ENCODE measurements at places on chromosomes 7 and 10.
A peak's percentile ranks its signal among the peaks of the same experiment; 100 is the strongest.

- no peaks in the 10 kb centered on the region for H3K27me3 ChIP-seq
- no peak overlapping the region for H3K4me3 ChIP-seq
- no peaks in the 10 kb centered on the region for H3K4me1 ChIP-seq
- no peak for DNase-seq
- H3K36me3 ChIP-seq: no peaks in the 10 kb centered on the region
- no peak overlapping the region for H3K27ac ChIP-seq
These were observed 77.3 kb upstream of the SAMD8 start for GRCh38 chr10:75034131-75034512.

DNA sequence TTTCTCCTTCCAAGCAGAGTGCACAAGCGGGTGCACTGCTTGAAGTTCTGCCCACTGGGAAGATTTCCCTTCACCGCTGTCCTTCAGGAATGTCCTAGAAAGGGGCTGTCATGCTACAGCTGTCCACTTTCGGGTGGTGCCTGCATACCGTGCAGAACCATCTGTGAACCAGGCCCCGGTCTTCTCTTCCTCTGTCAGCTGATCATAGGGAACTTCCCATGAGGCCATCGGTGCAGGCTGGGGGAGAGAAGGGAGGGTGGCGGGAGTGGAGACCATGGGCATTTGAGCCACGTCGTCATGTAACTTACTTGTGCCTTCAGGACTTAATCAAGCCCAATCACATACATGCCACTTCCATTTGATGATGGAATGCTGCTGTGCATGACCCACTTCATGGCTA lies 111.6 kb downstream of the NKX6-2 start:
- DNase-seq: peak; percentile 29
- H3K27me3 ChIP-seq: no peaks in the 10 kb centered on the region
- H3K27ac ChIP-seq: no peak overlapping the region
- H3K36me3 ChIP-seq: 0 out of 2 replicates have a peak, but pooled peaks cover 3% of the 10 kb centered on the region

DNA sequence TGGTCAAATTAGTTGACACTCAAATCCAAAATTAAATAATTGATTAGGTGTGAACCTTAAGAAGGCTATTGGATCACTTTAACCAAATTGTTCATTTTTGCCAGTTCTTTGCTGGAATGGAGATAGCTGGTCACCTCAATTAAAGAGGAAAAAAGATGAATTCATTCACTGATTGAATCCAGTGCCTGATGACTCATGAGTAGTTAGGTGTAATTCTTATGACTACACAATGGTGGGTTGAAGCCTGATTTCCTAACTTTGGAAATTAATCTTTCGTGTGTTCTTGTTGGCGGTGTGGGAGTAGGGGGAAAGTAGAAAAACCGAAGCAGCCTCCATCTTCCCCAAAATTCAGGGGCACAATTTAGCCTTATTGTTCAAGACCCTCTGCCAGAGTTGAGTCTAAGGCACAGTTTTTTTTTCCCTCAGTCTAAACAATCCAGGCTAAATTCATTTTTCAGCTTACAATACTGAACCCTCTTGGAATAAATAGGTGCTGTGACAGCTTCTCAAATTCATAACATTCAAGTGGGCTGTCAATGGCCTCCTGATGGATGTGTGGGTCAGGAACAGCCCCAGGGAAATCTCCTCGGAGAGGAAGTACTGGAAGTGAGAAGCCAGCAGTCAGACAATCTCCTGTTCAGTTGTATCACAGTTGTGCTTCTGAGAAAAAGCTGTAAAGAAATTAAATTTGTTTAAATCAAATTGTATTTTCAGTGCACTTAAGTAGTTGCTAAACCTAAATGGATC lies 356.6 kb downstream of the BBS9 start:
- no peaks in the 10 kb centered on the region for H3K36me3 ChIP-seq
- H3K4me1 ChIP-seq: no peaks in the 10 kb centered on the region
- H3K27me3 ChIP-seq: no peaks in the 10 kb centered on the region
- H3K4me3 ChIP-seq: no peak overlapping the region
- DNase-seq: no peak

DNA sequence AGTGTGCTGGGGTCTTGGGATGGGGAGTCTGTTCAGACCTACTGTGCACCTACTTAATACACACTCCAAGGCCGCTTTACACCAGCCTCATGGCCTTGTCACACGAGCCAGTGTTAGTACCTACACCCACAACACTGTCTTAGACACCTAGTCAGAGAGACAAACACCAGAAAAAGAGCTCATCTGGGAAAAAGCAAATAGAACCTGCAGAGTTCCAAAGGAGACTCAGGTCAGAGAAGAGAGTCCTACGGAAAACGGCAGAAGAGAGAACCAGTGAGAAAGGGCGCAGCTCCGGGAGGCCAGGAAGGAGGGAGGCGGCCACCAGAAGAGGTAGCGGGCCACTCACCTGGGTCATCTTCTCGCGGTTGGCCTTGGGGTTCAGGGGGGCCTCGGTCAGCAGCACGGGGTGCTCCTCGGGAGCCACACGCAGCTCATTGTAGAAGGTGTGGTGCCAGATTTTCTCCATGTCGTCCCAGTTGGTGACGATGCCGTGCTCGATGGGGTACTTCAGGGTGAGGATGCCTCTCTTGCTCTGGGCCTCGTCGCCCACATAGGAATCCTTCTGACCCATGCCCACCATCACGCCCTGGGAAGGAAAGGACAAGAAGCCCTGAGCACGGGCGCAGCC lies 105.3 kb upstream of the TNRC18 start:
- H3K4me3 ChIP-seq: peak overlapping the region; percentile 82
- no peak for DNase-seq
- no peaks in the 10 kb centered on the region for H3K27me3 ChIP-seq

DNA sequence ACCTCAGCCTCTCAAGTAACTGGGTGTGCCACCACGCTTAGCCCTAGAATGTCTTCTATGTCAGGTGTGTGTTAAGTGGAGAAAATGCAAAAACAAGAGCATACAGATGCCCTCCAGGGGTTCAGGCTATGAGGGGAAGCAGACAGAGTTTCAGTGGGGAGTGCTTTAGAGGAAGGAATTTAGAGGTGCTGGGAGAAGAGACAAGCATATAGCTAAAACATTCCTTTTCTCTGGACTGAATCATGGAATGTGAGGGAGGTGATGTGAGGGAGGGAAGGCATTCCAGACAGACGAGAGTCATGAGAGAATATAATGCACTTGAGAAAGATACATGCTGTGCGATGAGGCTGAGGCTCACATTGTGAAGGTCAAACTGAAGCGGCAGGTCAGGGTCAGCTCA lies 6.6 kb upstream of the ZNF786 start:
- DNase-seq: no peak
- H3K36me3 ChIP-seq: no peaks in the 10 kb centered on the region
- H3K4me3 ChIP-seq: no peak overlapping the region
- no peaks in the 10 kb centered on the region for H3K27me3 ChIP-seq

- no peaks in the 10 kb centered on the region for H3K4me1 ChIP-seq
- no peak overlapping the region for H3K27ac ChIP-seq
- H3K4me3 ChIP-seq: no peak overlapping the region
- DNase-seq: no peak
These were observed 596.6 kb upstream of the CELF2 start for GRCh38 chr10:10421071-10421470.

- no peaks in the 10 kb centered on the region for H3K36me3 ChIP-seq
- no peaks in the 10 kb centered on the region for H3K4me1 ChIP-seq
- H3K27ac ChIP-seq: no peak overlapping the region
- H3K4me3 ChIP-seq: no peak overlapping the region
These were observed 56.9 kb downstream of the GRB10 start for GRCh38 chr7:50725774-50726173.

- no peaks in the 10 kb centered on the region for H3K36me3 ChIP-seq
- no peaks in the 10 kb centered on the region for H3K27me3 ChIP-seq
- DNase-seq: no peak
- no peak overlapping the region for H3K4me3 ChIP-seq
These were observed 82.4 kb downstream of the CREM start for GRCh38 chr10:35208949-35209613.

- H3K4me1 ChIP-seq: no peaks in the 10 kb centered on the region
- peak; percentile 47 for DNase-seq
- no peaks in the 10 kb centered on the region for H3K27me3 ChIP-seq
- H3K27ac ChIP-seq: no peak overlapping the region
These were observed 152.1 kb downstream of the OAT start for GRCh38 chr10:124266468-124267230.

DNA sequence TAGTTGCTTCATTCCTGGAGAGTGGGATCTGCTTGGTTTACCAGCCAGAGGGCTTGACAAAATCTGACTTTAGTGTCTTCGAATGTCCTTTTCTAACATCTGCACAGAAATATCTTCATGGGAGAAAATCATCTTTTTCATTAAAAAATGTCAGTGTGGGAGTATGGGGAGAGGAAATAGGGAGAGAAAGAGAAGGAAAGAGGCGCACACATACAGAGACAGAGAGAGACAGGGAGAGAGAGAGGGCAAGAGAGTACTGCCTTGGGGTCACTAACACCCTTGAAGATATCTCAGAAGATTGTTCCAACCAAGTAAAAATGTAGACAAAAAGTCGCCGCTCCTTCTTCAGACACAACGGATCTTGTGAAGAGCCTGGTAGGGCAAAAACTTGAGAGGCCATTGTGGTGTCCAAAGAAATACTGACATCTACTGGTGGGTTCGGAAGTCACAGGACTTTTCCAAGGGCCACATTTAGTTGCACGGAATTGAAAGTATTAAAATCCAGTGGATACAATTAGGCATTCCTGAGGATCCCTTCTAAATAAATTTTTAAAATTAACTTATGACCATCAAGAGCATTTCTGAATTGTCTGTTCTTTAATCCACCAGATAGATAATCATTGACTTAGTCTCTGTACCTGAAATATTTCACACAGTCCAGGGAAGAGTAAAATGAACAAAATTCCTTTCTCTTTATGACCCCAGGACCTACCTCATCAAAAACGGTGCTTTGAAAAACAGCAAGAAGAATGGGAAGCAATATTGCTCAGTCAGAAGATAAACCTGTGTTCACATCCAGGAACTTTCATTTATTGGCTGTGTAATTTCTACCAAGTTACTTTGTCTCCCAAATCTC lies 29.7 kb downstream of the VIM start:
- no peaks in the 10 kb centered on the region for H3K27me3 ChIP-seq
- DNase-seq: no peak
- H3K4me3 ChIP-seq: no peak overlapping the region
- H3K4me1 ChIP-seq: no peaks in the 10 kb centered on the region
- H3K36me3 ChIP-seq: no peaks in the 10 kb centered on the region
- no peak overlapping the region for H3K27ac ChIP-seq

GRCh38 chr7:133795068-133795665 lies 332.0 kb upstream of the LRGUK start:
- H3K27me3 ChIP-seq: no peaks in the 10 kb centered on the region
- DNase-seq: no peak
- H3K27ac ChIP-seq: no peak overlapping the region
- no peaks in the 10 kb centered on the region for H3K4me1 ChIP-seq
- H3K4me3 ChIP-seq: no peak overlapping the region

GRCh38 chr7:44665531-44666213 lies 59.2 kb downstream of the OGDH start:
- peak overlapping the region; percentile 7 for H3K27ac ChIP-seq
- no peaks in the 10 kb centered on the region for H3K27me3 ChIP-seq
- DNase-seq: no peak
